ENCODE measurements at places on chromosomes 13 and 19. TPM values are rescaled to one million over a fixed set of nuclear protein-coding genes. Genes with fewer than 3 reads are reported as not detected.

Gene RNF17
- total RNA-seq: not detected

Gene C19orf33
- 0.58 TPM for total RNA-seq

Gene TPTE2
- total RNA-seq: not detected

Gene DACT3
- 0.75 TPM for total RNA-seq

- H3K27ac ChIP-seq: no peak overlapping the region
- H3K36me3 ChIP-seq: no peaks in the 10 kb centered on the region
These were observed 105.9 kb upstream of the GJB6 start for GRCh38 chr13:20337884-20338551.

DNA sequence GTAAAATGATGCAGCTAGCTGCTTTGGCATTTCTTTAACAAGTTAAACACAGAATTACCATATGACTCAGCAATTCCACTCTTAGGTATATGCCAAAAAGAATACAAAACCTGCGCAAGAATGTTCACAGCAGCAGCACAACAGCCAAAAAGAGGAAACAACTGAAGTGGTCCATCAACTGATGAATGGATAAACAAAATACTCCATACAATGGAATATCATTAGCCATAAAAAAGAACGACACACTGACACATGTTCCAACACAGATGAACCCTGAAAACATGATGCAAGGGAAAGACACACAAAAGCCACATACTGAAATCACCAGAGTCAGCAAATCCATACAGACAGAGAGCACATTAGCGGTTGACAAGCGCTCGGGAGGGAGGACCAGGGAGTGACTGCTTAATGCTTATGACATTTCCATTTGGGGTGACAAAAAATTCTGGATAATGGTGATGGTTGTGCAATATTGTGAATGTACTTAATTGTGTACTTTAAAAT is 3.0 kb downstream of the PCID2 start:
- peak overlapping the region; percentile 36 for H3K4me3 ChIP-seq
- H3K36me3 ChIP-seq: peaks cover 33% of the 10 kb centered on the region
- H3K27me3 ChIP-seq: no peaks in the 10 kb centered on the region
- peaks cover 49% of the 10 kb centered on the region for H3K4me1 ChIP-seq
- H3K27ac ChIP-seq: no peak overlapping the region
- no peak for DNase-seq

- no peaks in the 10 kb centered on the region for H3K27me3 ChIP-seq
- H3K4me1 ChIP-seq: peaks cover 15% of the 10 kb centered on the region
- DNase-seq: no peak
- H3K4me3 ChIP-seq: no peak overlapping the region
- peak overlapping the region; percentile 59 for H3K27ac ChIP-seq
- peaks cover 91% of the 10 kb centered on the region for H3K36me3 ChIP-seq
These were observed 29.0 kb downstream of the UPF1 start for GRCh38 chr19:18860725-18861124.

Data from activated B cell treated with CpG ODN at 0.5 μM for 24 hours (primary cell).